ENCODE measurements at places on chromosomes 6 and 20.

DNA sequence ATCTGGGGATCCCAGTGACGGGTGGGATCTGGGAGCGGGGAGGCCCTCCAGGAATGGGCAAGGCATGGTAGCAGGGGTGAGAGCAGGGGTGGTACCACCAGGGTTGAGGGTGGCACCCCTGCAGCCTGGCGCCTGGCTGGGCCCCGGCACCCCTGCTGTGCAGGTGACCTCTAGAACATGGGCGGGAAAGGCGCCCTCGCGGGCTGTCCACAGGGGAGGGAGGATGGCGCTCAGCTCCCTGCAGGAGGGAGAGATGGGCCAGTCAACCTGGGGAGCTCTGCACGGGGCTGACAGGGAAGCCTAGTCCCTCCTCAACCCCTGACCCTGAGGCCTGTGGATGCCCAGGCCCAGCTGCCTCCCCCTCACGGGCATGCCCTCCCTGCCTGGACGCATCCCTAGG, 61.6 kb upstream of the SLCO4A1 start:
- no peak for DNase-seq

DNA sequence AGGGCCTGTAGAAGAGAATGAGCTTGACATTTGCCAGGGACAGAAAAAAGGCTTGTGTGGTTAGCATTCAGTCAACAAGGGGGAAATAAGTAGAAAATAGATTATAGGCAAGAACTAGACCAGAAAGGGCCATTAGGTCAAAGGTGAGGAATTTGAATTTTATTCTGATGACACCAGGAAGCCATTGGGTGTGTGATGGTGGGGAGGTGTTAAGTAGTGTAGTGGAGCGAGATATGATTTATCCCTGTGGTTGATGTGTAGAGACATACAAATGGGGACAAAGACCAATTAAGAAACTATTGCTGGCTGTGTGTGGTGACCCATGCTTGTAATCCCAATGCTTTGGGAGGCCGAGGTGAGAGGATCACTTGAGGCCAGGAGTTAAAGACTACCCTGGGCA, 11.0 kb downstream of the DSTN start:
- DNase-seq = no peak

- no peak for DNase-seq
These were observed 18.6 kb upstream of the COL21A1 start for GRCh38 chr6:56266011-56266410.

DNA sequence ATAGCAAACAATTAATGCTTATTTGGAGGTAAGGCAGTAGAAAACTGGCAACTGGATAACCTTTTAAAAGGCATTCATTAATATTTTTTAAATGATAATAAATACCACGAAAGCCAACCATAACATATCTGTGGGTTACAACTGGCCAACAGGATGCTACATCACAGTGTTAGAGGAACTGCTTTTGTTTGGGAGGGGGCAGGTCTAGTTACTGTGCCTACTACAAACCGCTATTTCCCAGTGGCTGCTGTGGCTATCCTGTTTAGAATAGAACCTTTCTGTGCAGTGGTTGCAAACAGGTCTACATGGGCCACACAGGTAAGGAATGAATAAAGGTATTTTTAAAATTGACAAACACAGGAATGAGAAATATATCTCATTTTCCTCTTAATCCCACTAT, 976 bp downstream of the PIGT start:
- DNase-seq = no peak

GRCh38 chr6:37483252-37483901, 16.3 kb downstream of the CCDC167 start:
- DNase-seq = no peak

- DNase-seq = no peak
These were observed 28.1 kb upstream of the FOXP4 start for GRCh38 chr6:41518118-41518517.

DNA sequence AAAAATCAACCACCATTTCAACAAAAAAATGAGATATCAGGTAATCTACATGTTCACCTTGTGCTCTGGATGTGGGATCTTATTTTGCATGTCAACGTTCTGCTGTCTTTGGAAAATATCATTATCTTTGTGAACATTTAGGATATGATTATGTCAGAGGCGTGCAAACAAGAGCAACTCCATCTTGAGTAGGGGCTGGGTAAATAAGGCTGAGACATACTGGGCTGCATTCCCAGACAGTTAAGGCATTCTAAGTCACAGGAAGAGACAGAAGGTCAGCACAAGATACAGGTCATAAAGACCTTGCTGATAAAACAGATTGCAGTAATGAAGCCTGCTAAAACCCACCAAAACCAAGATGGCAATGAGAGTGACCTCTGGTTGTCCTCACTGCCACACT, 28.8 kb upstream of the ZBTB24 start:
- no peak for DNase-seq

GRCh38 chr6:11975353-11975977, 36.6 kb upstream of the HIVEP1 start:
- no peak for DNase-seq

DNA sequence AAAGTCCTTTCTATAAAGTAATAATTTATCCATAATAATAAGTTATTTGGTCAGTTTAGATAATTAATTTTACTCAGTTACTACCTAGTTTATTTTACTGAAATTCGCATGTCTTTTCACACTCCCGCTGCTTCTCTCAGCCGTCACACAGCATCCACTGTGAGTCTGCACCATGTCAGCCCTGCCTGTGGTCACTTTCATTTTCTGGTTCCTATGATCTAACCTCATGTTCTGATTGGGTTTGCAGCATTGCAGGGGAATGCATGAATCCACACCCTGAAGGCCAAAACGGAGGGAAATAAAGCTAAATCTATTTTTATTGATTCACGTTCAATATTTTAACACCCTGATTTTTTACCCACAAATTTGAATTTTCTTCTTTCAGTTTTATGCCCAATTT, 47.4 kb downstream of the PDE10A start:
- DNase-seq = no peak

- DNase-seq = no peak
These were observed 40.7 kb upstream of the BMP2 start for GRCh38 chr20:6726761-6727160.

- DNase-seq = no peak
These were observed 10.4 kb upstream of the SSTR4 start for GRCh38 chr20:23024701-23025100.

DNA sequence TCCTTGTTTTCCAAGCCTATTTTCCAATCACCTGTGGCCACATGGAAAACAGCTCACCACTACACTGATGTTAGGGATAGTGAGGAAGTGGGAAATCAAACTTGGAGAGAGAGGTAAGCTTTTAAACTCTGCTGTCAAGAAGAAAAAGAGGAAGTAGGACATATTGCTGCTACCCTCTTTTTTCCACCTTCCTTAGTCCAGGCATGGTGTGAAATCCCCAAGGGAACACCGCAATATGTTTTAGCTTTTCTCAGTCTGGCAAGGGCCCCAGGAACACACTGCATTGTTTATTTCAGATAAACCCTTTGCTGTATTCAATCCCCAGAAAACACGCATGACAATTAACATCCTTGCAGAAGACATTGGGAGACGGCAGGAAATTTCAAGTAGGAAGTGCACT, 61.3 kb downstream of the HS3ST5 start:
- no peak for DNase-seq

DNA sequence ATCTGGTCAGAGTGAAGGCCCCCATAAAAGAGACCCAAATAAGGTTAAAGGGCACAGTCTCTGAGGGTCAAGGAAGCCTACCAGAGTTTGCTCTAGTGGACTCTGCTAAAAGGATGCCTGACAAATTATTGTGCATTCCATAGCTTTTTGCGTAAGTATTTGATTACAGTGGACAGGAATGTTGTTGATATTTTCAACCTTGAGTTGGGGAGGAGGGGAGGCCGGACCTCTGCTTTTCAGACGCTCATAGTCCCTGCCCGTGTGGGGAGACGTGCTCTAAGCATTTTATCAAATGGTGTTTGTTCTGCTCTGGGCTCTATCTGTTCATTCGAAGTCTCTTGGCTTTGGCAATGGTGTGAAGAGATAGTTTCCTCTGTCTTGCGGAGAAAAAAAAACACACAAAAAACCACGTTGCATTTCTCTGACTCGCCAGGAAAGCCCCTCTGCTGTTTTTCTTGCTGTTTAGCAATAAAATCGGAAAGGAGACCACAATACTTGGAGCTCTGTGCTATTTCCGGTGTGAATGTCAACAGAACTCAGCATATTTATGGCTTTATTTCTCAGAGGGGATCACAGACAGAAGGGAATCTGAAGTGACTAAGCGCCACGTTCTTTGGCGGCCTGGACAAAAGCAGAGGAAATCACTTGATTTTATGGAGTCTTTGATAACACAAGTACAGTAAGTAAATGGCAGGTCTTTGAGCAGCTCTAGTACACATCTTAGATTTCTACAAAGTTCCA, 159.8 kb downstream of the ZFP64 start:
- DNase-seq = no peak

DNA sequence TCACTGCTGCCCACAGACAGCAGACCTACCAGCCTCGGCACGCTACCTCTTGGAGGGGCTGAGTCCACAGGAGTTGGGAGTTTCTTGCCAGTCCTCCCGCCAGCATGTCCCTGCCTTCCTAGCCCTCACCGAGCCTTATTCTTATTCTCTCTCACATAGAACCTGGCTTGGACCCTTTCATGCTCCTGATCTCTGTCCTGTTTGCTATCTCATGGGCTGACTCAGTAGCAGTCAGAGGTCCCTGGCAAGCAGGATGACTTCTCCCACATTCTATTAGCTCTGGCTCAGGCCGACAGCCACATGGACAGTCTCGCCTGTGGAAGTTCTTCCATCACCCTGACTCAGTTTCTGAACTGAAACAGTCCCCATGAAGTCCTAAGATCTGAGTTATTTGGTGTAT, 313.2 kb upstream of the RNF24 start:
- DNase-seq = no peak

GRCh38 chr20:51627586-51627985, 85.1 kb upstream of the NFATC2 start:
- no peak for DNase-seq

GRCh38 chr6:63803371-63803770, 167.8 kb downstream of the PHF3 start:
- no peak for DNase-seq

DNA sequence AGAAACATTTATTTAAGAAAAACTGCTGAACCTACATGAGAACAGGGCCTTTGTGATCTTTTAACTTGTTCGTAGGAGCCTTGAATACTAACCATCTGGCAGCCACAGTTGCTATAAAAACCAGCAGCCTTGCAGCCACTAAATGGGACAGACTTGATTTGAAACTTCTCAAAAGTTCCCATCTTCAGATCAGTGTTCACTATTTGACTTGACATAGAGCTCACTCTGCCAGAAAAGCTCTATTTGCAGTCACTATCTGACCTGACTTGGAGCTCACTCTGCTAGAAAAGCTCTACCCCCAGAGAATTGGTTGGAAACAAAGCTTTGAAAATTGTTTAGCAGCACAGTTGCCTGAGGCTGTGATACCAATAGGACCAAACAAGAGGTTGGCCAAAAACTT, 119.3 kb upstream of the F13A1 start:
- no peak for DNase-seq

DNA sequence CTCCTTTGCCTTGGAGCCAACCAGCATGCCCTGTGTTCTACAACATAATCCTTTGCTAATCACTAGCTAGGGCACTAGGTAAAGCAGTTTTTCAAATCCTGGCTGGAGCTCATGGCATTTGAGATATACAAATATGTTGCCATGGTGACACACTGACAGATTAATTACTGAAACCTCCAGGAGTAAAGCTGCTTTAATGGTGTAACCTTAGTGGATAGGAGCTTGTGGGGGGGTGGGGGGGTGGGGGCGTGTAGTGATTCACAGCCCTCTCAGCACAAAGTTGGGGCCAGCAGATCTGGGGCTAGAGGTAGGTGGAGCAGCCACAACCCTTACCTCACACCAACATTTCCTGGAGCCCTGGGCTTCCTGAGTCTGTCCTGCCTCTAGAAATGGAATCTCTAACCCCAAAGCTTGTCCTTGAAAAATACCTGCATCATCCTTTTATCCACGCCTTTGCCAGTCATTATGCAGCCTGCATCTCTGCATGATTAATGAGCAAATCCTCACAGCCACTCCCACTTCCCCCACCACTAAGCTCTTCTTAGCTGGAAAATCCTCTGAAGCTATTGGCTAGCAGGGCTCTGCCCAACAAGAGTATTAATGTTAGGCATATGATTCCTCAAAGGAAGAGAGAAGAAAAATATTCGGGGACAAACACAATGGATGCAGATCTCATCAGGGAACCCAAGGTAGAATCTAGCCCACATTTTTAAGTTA, 84.5 kb upstream of the PRND start:
- no peak for DNase-seq

GRCh38 chr6:20159781-20160540, 52.3 kb downstream of the MBOAT1 start:
- DNase-seq = no peak

GRCh38 chr6:84059082-84059481, 25.5 kb downstream of the MRAP2 start:
- no peak for DNase-seq

GRCh38 chr6:84213217-84213616, 14.2 kb downstream of the CEP162 start:
- no peak for DNase-seq

DNA sequence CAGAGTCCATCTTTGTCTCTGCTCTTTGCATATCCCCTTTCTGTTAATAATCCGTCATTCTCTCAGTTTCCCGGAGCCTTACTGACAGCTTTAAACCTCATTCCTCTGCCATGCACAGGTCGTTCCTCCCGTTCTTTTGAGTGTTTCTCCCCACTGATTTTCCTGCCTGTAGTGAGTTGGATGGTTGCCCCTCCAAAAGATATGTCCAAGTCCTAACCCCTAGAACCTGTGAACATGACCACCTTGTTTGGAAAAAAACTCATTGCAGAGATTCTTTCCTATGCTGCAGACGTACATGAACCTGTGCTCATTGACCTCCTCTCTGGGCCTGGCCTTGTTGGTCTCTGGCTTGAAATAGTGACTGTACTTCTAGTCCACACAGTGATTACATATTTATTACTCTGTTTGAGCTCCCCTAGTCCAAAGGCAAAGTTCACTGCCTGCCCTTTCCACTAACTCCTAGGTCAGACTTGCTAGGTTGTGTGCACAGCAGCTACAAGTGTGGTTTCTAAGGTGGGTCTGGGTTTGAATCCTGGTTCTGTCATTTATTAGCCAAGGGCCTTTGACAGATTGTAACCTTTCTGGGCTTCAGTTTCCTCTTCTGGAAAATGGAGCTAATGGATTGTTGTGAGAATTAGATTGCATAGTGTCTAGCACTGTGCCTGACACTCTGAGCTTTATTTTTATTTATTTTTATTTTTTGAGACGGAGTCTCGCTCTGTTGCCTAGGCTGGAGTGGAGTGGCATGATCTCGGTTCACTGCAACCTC, 29.3 kb downstream of the PPARD start:
- DNase-seq = no peak

DNA sequence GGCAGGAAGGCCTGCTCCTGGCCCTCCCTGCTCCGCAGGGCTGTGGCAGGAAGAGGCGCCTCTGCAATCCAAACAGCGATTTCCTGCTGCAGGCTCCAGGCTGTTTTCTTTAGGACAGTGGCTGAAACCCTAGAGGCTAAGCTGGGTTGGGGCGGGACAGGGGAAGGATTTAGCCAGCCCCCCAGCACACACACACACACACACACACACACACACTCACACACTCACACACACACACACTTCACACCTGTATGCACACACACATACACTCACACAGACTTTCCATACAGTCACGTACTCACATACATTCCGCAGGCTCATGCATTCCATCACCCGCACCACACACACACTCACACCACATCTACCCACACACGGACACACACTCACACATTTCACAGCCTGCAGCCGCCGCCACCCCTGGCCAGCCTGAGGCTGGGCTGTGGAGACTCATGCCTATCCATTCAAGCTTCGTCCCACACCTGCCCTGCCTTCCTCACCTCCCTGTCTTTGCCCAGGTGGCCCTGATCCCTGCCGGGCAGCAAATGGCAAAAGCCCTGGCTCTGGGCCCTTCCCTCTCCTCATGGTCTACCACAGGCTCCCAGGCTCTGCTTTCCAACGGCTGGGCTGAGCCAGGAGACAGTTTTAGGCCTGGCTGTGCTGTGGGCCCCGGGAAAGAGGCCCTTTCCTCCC, 17.9 kb downstream of the MDFI start:
- no peak for DNase-seq
